Lower lobe of right lung (tissue), 2 donors: ENCODE measurements at places on chromosomes 1 and 21. TPM values are rescaled to one million over a fixed set of nuclear protein-coding genes. Genes with fewer than 3 reads are reported as not detected.

DNA sequence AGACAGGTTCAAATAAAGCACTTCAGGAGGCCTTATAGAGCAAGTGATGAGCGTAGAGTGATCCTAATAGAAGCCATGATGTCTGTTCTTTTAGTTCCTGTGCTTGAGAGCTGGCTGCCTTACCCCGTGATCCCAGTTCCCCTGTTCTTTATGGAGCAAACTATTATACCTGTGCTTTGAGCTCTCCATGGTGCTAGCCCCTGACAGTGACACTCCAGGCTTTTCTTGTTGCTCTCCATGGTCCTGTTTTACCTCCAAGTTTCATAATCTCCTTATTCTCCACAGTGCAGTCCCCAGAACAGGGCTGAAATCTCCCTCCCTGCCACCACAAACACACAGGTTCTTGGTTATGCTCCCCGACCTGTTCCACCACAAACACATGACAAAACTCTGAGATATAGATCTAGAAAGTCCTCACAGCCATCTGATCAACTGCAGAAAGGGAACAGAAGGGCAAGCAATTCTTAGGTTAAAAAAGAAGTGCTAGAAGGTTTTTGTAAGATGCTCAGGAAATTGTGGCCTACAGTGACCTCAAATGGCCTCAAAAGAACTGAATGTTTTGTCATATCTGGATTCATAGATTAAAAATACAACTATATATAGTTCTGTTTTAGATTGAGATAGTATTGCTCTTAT, 6.0 kb downstream of the CADM3 start:
- H3K4me3 ChIP-seq, result no peak overlapping the region
- H3K27me3 ChIP-seq, result peaks cover 24% of the 10 kb centered on the region
- no peaks in the 10 kb centered on the region for H3K4me1 ChIP-seq
- no peak overlapping the region for H3K27ac ChIP-seq
- no peak for DNase-seq

Gene KRTAP10-1
- total RNA-seq, result not detected

DNA sequence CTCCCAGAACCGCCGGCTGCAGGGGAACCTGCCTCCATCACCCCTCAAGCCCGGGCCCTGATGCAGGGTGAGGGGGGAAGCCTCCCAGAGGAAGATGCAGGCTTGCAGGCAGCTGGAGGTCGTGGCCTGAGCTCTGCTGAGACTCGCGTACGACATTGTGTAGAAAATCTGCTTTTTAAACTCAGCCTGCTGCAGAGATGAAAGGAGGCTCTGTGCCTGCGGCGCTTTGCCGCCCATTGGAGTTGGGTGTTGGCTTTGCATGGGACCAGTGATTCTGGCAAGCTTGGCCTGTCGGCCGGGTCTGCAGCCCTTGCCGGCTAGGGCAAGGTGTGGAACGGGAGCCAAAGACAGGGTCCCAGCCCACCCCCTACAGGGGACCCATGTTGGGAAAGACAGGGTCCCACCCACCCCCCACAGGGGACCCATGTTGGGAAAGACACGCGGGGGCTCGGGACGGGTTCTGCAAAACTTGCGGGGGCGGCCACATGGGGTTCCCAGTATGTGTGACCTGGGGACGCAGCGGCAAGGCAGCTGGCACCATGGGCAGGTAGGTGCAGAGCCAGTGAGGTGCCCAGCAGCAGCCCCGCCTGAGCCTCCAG, 55.6 kb downstream of the SLX9 start:
- H3K36me3 ChIP-seq, result no peaks in the 10 kb centered on the region
- H3K27me3 ChIP-seq, result no peaks in the 10 kb centered on the region
- peak overlapping the region; percentile 56 for H3K27ac ChIP-seq
- no peak overlapping the region for H3K4me3 ChIP-seq
- peaks cover 7% of the 10 kb centered on the region for H3K4me1 ChIP-seq

DNA sequence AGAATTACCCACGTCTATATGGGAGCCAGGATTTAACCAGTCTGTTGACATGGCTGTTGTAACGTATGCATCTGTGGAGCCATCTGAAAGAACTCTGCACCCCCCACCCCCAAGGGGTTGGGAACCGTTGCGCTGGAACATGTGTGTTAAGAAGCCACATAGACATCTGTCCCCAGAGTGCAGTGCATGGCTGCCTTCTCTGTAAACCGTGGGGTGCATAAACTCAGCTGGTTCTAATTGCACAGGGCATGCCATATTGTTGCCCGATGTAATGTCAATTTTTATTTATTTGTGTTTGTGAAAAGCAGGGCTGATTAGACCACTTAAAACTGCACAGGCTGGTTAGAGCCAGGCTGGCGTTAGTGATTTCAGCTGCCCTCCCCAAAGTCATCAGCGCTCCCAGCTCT, 70.1 kb upstream of the ROR1 start:
- no peak overlapping the region for H3K4me3 ChIP-seq
- peaks cover 7% of the 10 kb centered on the region for H3K4me1 ChIP-seq
- H3K27ac ChIP-seq, result no peak overlapping the region
- no peaks in the 10 kb centered on the region for H3K36me3 ChIP-seq
- DNase-seq, result no peak

GRCh38 chr1:8249838-8250237, 68.1 kb upstream of the SLC45A1 start:
- no peaks in the 10 kb centered on the region for H3K27me3 ChIP-seq
- no peak overlapping the region for H3K4me3 ChIP-seq
- no peak overlapping the region for H3K27ac ChIP-seq
- H3K4me1 ChIP-seq, result no peaks in the 10 kb centered on the region
- DNase-seq, result no peak

DNA sequence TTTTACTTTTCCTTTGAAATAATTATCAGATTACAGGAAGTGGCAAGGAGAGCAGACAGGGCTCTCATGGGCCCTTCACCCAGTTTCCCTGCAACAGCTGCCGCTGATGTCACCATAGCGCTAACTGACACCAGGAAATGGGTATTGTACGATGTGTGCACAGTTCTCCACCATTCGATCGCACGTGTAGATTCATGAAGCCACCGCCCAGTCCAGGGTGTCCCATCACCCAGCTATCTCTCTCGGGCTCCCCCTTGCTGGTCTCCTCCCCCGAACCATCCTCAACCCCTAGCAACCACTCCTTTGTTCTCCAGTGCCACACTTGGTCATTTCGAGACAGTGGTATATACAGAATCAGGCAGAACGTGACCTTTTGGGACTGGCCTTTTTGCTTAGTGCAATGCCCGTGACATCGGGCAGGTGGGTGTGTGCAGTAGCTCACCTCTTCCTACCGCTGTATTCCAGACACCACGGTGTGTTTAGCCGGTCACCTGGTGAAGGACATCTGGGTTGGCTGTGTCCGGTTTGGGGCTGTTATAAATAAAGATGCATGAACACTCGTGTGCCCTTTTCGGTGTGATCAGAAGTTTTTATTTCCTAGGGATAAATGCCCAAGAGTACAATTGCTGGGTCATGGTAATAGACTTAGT, 118.4 kb downstream of the CRYAA start:
- peak; percentile 49 for DNase-seq
- H3K4me3 ChIP-seq, result no peak overlapping the region

GRCh38 chr1:234518876-234519275, 39.9 kb upstream of the TARBP1 start:
- peaks cover 46% of the 10 kb centered on the region for H3K4me1 ChIP-seq
- no peaks in the 10 kb centered on the region for H3K27me3 ChIP-seq
- H3K4me3 ChIP-seq, result no peak overlapping the region
- no peaks in the 10 kb centered on the region for H3K36me3 ChIP-seq
- DNase-seq, result no peak

- H3K36me3 ChIP-seq, result no peaks in the 10 kb centered on the region
- DNase-seq, result no peak
- H3K27ac ChIP-seq, result no peak overlapping the region
Observed at GRCh38 chr1:216290074-216290473, 133.2 kb downstream of the USH2A start.

Gene ZNF326
- total RNA-seq, result 16.1 TPM

DNA sequence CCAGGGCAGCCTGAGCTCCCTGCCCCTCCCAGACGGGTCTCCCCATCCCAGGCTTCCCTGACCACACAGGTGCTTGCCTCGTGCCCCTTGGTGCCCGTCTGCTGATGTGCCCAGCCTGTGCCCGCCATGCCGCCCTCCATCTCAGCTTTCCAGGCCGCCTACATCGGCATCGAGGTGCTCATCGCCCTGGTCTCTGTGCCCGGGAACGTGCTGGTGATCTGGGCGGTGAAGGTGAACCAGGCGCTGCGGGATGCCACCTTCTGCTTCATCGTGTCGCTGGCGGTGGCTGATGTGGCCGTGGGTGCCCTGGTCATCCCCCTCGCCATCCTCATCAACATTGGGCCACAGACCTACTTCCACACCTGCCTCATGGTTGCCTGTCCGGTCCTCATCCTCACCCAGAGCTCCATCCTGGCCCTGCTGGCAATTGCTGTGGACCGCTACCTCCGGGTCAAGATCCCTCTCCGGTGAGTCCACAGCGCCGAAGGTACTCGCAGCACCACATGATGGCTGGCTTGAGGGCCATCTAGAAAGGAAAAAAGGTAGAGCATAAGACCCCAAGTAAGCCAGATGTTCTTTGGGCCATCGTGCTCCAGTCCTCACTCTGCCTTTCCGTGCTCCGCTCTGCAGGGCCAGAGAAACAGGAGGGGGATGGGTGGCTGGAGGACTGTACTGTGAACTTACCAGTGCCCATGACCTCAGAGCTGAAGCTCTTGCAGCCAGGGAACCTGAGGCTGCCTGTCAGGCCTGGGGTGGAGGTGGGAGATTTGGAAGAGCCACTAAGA, 1.4 kb downstream of the ADORA1 start:
- H3K4me3 ChIP-seq, result peak overlapping the region; percentile 52
- no peaks in the 10 kb centered on the region for H3K36me3 ChIP-seq
- H3K27ac ChIP-seq, result no peak overlapping the region
- DNase-seq, result no peak
- H3K27me3 ChIP-seq, result peaks cover 53% of the 10 kb centered on the region
- peaks cover 61% of the 10 kb centered on the region for H3K4me1 ChIP-seq

Gene TBX19
- 3.1 TPM for total RNA-seq

DNA sequence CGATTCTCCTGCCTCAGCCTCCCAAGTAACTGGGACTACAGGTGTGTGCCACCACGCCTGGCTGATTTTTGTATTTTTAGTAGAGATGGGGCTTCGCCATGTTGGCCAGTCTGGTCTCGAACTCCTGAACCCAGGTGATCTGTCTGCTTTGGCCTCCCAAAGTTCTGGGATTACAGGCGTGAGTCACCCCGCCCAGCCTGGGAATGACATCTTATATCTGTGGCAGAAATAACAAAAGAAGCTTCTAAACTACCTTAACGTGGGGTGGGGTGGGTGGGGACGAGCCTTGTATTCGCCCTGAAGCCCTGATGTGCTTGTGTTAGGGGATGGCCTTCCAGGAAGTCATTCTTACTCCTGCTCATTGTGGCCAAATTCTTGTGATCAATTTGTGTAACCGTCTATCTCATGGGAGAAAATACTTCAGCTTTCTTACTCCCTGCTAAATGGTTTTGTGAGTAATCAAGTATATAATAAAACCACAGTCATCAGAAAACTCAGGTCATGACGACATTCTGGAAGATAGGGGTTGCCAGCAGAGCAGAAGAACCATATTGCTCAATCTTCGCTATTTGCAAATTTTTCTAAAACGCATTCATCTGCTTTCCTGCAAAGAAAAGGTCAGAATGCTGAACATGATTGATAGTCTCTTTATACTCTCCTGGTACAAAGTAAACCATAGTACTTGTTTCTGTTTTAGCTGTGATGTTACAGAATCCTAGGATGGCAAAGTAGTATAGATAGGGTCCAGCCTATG, 63.2 kb downstream of the DIRAS3 start:
- no peak overlapping the region for H3K27ac ChIP-seq
- no peaks in the 10 kb centered on the region for H3K36me3 ChIP-seq
- no peak overlapping the region for H3K4me3 ChIP-seq
- no peak for DNase-seq
- H3K27me3 ChIP-seq, result no peaks in the 10 kb centered on the region

GRCh38 chr1:109184687-109185086, 29.0 kb upstream of the SARS1 start:
- H3K27me3 ChIP-seq, result no peaks in the 10 kb centered on the region
- peak; percentile 72 for DNase-seq
- H3K36me3 ChIP-seq, result no peaks in the 10 kb centered on the region
- peak overlapping the region; percentile 87 for H3K27ac ChIP-seq

Gene TDRD10
- total RNA-seq, result 20.2 TPM

Gene HRNR
- total RNA-seq, result not detected

Gene ERMAP
- 15.2 TPM for total RNA-seq
